Hematopoietic multipotent progenitor cell treated with erythropoietin and hydrocortisone succinate and interleukin-3 and kit ligand, for 15 days (in vitro differentiated cells): ENCODE measurements at places on chromosomes 5 and 9.

GRCh38 chr5:6950250-6950649 lies 237.0 kb downstream of the TENT4A start:
- no peak for DNase-seq

GRCh38 chr5:45697201-45697600 lies 1.0 kb upstream of the HCN1 start:
- no peak for DNase-seq

DNA sequence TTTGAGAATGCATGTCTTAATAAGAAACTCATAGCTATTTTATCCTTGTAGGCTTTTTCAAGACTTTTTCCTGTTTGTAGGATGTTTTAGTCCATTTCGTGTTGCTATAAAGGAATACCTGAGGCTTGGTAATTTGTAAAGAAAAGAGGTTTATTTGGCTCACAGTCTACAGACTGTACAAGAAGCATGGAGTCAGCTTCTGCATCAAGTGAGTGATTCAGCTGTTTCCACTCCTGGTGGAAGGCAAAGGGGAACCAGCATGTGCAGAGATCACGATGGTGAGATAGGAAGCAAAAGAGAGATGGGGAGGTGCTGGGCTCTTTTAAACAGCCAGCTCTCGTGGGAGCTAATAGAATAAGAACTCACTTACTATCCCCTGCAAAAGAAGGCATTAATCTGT lies 177.3 kb downstream of the ALDH1A1 start:
- no peak for DNase-seq

- DNase-seq = no peak
These were observed 16.1 kb downstream of the SLC45A2 start for GRCh38 chr5:33968211-33969005.

DNA sequence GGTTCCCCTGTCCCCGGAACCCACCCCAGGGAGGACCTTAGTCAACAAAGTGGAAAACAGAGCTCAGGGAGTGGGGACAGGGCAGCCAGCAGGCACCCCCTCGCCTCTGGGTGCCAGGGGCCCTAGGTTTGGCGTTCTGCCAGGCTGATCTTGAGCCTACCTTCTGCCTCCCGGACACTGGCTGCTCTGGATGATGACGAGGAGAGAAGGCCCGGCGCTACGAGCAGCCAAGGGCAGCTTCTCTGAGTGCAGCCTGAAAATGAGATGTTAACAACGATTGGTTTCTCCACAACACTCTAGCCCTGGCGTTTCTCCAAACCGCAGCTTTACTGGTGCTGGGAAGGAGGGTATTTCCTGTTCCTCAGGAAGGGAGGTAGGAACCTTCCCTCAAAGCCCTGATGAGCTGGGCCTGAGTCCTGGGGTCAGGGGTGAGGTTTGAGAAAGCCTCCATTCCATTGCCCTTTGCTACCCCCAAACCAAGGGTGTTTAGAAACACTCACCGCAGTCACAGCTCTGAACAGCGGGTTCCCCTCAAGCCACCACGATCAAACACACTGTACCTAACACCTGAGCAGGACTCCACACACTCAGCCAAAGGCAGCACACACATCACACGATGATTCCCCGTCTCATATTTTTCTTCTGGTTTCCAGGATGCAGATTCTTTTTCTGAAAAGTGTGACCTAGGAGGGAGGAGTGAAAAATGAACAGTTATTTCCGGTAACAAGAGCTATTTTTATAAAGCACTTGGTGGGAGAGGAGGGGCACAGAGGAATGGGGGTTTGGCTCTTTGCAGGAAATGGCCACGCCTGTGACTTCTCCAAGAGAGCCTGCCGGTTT lies at the start of gene STING1:
Gene STING1 (minus strand): TSS at position 709 of the 840 bp plus-strand sequence. CDS start 1,054 bp downstream, outside the sequence.
- peak; percentile 35 for DNase-seq

DNA sequence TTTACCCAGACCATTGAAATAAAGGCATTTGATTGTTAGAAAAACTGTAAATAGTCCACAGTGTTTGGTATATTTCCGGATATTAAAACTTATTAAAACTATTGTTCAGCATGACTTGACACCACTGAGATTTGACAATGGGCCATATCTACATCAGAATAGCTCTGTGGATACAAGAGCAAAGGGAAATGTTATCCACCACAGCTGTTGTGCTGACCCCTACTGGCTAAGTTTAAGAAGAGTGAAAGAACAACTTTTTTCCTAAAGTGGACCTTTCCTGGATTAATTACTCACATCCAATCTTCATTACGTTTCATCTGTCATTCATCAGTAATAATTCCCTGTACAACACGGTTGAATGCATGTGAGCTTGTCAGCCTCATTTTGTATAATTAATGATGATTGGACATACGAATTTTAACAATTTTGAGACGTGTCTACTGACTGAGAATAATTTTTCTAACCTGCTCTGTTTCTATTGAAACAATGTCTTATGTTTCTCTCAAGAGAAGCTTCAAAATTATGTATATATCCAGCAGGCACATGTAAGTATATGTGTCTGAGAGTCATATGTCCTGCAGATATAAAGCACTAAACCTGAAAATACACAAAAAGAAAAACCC lies 1952.6 kb downstream of the MAT2B start:
- no peak for DNase-seq

- no peak for DNase-seq
These were observed 24.6 kb upstream of the SVEP1 start for GRCh38 chr9:110604171-110604601.

DNA sequence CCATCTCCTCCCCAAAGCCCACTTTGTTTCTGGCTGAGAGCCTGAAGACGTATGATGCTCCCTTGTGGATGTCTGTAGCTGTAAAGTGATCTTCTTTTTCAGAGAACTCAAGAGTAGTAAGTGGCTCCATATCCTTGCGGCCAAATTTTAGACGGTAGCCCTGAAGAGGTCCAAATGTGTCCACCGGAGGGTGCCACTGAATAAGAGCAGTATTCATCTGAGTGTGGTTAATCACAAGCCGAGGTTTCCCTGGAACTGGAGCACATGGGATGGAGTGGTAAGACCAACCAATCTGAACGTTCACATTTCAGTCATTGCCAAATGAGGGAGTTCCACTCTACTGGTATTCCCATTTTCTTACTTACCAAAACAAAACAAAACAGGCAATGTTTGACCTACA lies 686.5 kb upstream of the DMAC1 start:
- no peak for DNase-seq

- DNase-seq = no peak
These were observed 807 bp upstream of the PLGRKT start for GRCh38 chr9:5438301-5439162.

- no peak for DNase-seq
These were observed 144.9 kb downstream of the CEP120 start for GRCh38 chr5:123278284-123278683.

DNA sequence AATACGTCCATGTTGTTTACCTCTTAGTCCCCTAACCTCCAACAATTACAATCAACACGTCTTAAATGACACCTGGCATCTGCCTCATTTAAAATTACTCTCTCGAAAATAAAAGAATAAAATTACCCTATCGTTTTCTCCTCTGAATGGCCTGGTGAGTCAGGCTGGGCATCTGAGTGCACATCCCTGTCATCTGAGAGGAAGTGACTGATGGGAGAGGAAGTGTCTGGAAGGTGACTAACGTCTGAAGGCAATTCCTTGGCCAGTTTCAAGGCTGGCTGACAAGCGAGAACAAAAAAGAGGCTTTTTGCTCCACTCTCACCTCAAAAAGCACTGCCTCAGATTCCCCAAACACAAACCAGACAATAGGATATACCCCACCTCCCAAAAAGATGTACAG lies 57.7 kb downstream of the MAPKAP1 start:
- no peak for DNase-seq

- DNase-seq = no peak
These were observed 396.6 kb downstream of the TLR4 start for GRCh38 chr9:118100529-118101419.

- DNase-seq = no peak
These were observed 6.2 kb upstream of the KLF9 start for GRCh38 chr9:70420441-70421271.

DNA sequence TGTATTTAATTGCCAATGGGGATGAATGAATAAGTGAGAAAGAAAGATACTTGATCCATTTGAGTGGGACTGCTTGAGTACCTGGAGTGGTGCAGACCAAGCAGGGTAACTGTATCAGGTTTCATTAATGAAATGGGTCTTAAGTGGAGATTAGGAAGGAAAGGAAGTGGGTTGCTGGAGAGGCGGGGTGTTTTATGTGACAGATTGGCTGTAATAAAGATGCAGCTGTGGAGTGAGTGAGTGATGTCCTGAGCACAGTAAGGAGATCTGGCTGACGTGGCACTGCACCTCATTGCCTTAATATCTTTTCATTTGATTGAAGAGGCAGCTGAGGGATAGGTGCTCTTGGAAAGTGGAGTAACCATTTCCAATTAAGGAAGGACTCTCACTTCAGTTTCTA lies 161.0 kb upstream of the CCDC152 start:
- no peak for DNase-seq

DNA sequence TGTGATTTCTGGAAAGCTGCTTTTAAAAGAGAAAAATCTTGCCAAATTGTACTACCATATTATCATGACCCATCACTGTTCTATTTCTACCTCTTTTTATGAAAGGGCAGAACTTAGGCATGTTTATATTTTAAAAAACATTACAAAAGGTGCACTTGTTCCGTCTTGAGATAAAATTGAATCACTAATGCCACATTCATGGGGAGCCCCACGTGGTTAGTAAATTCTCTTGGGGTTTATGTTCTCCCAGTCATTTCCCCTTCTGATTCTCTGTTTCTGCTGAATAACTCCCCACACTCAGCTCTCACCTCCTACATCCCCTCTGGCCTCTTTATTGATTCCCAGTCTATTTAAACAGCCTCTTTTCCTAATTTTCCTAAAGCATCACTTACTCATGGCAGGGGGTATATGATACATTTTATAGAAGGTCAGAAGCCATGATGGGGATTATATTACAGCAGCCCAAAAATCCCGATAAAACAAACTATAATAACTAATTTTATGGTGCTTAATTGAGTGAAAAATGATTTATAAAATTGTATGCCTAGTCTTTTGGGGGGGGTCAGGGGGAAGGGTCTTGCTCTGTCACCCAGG lies 19.7 kb upstream of the VLDLR start:
- DNase-seq = no peak

- DNase-seq = no peak
These were observed 4.8 kb upstream of the CHSY3 start for GRCh38 chr5:129899454-129899853.

- DNase-seq = no peak
These were observed 130.3 kb downstream of the RGS3 start for GRCh38 chr9:113593682-113594281.

DNA sequence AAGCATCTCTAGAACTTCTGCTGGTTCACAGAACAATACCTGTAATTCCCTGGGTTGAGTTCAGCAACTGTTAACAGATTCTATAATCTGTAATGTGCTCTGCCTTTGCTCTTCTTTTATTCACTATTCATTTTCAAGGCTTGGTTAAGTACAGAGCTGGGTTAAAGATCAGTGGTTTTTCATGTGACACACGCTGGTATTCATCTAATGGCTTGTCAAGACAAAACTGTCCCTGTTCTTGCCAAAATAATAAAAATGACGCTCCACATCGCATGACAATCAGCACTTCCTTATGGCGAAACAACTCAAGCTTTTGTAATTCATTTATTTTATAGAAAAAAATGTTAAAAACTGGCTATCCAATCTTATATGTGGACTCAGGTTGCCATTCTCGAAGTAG lies 137.9 kb downstream of the BNC2 start:
- DNase-seq = no peak

GRCh38 chr5:97406946-97407676 lies 224.1 kb upstream of the RIOK2 start:
- no peak for DNase-seq

DNA sequence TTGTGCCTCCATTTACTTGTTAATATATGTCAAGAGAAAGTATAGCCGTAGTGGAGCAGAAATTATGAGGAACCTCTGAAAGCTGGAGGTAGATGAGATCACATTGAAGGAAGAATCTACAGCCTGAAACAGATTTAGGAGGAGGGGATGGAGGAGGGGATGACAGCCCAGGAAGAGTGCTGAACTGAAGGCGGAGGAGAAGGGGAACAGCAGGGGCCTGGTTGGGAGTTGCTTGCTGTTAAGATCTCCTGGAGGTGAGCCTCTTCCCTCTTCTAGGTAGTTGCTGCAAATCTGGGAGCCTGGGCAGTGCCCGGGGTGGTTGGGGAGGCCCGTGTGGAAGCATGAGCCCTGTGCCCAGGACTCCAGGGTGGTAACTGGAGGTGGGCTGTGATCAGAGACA lies 111.8 kb upstream of the SEMA6A start:
- no peak for DNase-seq

- DNase-seq = no peak
These were observed 13.1 kb downstream of the QRFP start for GRCh38 chr9:130883479-130883878.

GRCh38 chr5:75469017-75469416 lies 42.4 kb downstream of the CERT1 start:
- DNase-seq = no peak

DNA sequence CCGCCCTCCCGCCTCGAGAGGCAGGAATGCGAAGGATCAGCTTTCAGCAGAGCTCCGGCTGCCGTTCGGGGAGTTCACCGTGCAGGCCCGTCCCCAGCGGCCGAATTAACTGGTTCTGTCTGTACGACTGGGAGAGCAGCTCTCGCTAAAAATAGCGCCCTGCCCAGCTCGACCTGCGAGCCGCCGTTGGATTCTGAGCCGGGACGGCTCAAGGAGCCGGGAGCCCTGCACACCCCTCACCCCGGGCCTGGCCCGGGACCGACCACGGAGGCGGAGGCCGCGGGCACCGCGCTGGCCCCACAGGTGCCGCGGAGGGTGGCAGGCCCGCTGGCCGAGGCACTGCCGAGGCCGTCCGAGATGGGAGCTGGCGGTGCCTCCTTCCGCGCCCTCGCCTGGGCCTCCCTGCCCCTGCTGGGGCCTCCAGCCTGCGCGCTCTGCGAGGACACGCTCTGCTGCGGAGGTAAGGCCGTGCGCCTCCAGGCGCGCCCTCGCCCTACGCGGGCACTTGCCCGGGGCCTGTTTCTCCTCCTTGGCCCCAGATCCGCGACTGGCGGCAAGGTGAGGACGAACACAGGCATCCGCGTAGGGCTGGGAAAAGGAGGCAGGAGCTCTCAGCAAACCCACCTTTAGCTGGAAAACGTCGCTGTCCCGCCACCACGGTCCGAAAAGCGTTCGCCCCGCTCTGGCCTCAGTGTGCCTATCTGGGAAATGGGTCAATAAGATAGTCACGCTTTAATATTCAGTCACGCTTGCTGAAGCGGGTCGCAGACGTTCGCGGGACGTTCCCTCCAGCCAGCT lies 53.1 kb upstream of the DAB2IP start:
- DNase-seq = no peak

DNA sequence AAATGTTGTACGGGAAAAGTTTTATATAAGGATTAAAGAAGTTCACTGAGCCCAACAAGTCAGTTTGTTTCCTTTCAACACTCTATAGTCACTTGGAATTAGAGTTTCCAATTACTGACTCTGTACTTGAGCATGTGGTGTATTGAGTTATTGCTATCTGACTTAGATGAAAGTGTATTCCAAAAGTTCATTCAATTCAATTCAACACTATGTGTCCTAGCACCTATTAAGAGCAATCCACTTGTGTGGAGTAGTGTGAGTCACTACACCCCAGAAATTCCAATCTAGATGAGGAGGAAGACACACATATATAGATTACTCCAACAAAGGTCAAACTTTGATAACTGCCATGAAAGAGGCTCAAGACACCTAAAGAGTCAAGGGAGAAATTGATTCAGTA lies 98.2 kb upstream of the SLCO6A1 start:
- DNase-seq = no peak
